ENCODE measurements at places on chromosomes 7 and 10.

DNA sequence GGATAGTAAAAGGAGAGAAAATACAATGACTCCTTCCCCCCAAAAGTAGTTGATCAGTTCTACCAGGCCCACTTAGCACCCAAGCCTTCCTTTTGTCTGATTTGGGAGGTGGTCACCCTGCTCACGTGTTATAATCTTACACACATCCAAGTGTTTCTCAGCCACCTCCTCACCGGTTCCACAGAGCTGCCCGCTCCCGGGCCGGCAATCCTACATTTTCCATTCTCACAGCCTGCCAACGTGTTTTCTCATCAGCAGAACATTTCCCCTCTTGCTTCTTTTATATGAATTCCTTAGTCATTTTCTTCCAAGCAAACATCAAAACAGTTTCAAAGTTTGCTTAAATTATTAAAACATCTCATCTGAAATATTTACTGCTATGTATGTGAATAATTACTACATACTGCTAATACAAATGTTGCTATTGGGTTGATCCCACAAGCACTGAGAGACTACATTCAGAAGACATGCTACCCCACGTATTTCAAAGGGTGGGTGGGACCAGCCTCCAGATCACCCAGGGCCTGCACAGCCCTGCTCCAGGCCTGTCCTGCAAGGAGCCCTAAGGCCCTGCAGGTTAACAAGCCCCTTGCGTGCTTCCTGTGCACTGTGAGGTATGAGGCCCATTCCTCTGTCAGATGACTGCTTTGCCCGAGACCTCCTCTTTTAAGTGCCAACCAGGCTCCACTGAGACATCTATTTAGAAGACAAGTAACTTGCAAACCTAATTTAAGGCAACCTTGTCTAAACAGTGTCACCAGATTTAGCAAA is 75.3 kb downstream of the GRB10 start:
- no peak for DNase-seq

DNA sequence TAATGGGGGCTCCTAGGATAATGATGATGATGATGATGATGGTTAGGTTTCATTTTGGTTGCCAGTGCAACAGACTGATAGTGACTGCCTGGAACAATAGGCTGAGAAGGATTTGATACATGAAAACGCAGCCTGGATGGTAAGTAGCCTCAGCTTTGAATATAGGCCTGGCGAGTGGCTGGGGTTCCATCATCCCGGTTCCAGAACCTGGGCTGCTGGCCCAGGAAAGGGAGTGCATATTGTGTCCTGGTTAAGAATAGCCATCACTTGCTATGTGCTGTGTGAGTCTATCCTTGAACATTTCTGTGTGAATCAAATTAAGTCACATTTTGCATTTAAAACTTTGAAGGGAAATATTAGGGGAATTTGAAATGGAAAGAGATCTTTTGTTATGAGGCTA is 62.7 kb downstream of the SHH start:
- DNase-seq = no peak

- DNase-seq = peak; percentile 63
These were observed 2.9 kb upstream of the HMX3 start for GRCh38 chr10:123132576-123133477.

GRCh38 chr7:7354674-7355073 is 172.3 kb downstream of the C1GALT1 start:
- DNase-seq = no peak

- no peak for DNase-seq
These were observed 16.5 kb downstream of the SGPL1 start for GRCh38 chr10:70832221-70832620.

- DNase-seq = no peak
These were observed 390.3 kb downstream of the KCNMA1 start for GRCh38 chr10:77247031-77247990.

DNA sequence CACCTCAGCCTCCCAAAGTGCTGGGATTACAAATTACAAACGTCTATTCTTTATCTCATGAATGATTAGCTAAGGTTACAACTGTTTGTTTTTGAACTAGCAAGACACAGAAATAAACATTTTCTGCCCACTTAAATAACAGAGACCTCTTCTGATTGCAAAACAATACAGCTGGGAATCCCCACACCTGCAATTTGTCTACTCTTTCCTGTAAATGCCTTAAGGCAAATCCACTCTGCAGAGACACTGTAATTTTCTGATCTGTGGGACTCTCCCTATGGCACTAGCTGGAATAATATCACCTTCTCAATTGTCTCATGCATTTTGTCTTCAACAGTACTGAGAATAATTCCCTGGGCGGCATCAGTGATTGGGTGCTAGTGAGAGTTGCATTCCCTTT is 149.3 kb upstream of the FAM3C start:
- no peak for DNase-seq

GRCh38 chr7:121940918-121941317 is 68.0 kb downstream of the PTPRZ1 start:
- DNase-seq = no peak

DNA sequence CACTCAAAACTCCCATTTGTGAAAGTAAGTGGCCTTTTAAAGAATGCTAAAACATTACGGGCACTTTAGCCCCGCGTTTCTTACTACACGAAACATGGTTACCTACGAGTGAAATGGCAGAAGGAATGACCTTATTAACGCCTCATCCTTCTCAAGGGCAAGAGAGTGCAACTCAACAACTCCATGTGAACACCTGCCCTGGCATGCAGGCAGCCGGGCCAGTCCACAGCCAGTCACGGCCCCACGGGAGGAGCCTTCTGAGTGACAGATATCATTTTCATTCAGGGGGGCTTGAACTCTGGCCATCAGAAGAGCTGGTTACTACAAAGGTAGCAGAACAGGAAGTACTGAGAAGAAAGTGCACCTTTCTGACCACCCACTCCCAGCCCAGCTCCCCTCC is 236.1 kb downstream of the PTPRN2 start:
- no peak for DNase-seq

- DNase-seq = no peak
These were observed 87.1 kb downstream of the HECW1 start for GRCh38 chr7:43199371-43200160.

- no peak for DNase-seq
These were observed 16.4 kb downstream of the TNRC18 start for GRCh38 chr7:5406957-5407945.

- no peak for DNase-seq
These were observed 7.9 kb downstream of the ENTPD7 start for GRCh38 chr10:99667108-99667751.

GRCh38 chr7:118285358-118285757 is 60.9 kb downstream of the ANKRD7 start:
- DNase-seq = no peak

GRCh38 chr10:4174197-4174596 is 389.2 kb upstream of the KLF6 start:
- DNase-seq = no peak

- DNase-seq = no peak
These were observed 10.4 kb upstream of the GPR26 start for GRCh38 chr10:123655751-123656150.

DNA sequence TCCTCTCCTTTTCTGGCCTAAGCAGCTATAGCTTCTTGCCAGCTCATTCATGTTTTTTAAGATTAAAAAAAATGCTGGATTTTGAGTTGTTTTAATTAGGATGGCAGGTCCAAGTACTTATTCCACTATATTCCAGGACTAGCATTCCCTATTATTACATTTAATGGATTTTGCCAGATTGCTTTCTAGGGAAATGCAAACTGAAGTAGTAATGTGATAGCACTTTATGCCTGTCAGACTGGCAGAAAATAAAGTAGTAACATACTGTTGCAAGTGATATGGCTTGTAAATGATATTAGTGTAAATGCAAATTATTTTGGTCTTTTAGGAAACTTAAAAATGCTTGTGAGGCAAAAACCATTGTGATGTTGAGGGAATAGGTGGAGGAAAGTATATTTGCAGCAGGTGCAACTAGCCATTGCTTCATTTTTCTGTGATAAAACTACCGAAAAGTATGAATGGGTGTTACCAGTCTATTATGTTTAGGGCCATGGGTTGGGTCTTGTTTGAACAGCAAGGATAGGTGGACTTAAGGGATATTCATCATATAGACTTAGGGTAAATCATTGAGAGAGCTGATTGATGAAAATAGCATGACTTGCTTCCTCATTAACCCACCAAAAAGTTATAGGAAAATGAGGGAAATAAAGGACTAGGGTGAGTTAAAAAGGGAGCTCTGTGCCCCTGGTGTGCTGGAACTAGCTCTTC is 19.9 kb downstream of the ZNRF2 start:
- DNase-seq = no peak

DNA sequence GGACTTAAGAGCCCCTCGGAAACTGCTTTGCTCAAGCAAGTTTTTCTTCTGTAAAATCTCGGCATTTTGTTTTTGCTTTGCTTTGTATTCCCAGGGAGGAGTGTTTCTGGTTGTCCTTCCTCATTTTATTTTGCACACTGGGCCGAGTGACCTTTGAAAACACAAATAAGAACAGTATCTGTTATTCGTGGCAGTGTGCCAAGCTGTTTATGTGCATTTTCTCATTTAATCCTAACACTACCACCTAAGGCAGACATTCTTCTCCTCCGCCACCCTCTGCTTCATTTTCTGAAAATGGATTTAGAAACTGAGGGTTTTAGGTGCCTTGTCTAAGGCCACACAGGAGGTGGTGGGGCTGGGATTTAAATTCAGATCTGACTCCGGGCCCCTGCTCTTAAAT is 218.5 kb downstream of the TCF7L2 start:
- no peak for DNase-seq

DNA sequence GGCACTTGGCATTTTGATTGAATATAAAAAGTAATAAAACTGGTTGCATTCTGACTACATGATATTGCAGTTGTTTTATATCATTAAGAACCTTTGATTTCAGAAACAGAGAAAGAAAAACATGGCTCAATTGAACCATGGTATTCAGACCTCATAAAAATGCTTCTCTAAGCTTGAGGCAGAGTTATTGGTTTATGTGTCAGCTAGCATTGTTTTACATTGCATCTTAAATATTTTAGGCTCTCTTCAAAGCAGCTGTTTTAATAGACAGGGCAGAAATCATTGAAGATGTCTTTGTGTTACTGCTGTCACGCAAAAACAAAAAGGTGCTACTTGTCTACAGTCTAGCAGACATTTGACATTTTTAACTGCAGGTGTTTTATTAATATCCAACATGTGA is 299.2 kb downstream of the EXOC4 start:
- no peak for DNase-seq

- DNase-seq = no peak
These were observed 787.7 kb downstream of the GRID1 start for GRCh38 chr10:85578860-85579259.

- no peak for DNase-seq
These were observed 2.6 kb downstream of the CRHR2 start for GRCh38 chr7:30679664-30680063.

DNA sequence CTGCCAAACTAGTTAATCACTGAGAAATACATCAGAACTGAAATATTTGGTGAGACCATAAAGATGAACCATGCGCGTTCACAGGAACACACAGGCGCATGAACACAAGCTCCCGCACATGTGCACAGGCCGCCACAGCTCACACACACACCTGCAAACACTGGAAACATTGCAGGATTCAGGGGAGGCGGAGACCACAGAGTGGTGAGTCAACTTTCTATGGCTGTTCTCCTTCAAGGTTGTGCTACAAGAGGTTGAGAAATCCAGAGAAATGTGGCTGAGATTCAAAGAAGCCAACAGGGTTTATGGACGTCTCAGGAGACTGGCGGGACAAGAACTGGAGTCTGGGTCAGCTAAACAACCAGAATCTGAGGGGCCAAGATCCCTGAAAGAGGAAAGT is 17.8 kb downstream of the ESYT2 start:
- no peak for DNase-seq

DNA sequence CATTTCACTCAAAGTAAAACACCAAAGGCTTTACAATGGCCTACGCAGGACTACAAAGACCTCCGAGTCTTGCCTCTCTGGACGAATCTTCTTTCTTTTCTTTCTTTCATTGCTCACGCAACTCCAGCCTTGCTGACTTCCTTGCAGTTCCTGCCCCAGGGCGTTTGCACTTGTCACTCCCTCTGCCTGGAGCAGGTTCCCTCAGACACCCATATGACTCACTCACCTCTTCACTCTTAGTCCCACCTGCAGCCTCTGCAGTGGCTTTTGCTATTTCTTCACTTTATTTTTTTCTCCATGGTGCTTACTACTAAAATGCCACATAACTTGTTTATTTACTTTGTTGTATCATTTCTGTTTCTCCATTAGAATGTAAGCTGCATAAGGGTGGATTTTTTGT is 33.1 kb downstream of the GHRHR start:
- no peak for DNase-seq

GRCh38 chr10:14653271-14654161 is 121.2 kb downstream of the FAM107B start:
- DNase-seq = no peak

GRCh38 chr10:88670497-88670896 is 6.3 kb downstream of the LIPF start:
- DNase-seq = no peak

GRCh38 chr10:49207113-49207512 is 18.9 kb upstream of the TMEM273 start:
- no peak for DNase-seq

DNA sequence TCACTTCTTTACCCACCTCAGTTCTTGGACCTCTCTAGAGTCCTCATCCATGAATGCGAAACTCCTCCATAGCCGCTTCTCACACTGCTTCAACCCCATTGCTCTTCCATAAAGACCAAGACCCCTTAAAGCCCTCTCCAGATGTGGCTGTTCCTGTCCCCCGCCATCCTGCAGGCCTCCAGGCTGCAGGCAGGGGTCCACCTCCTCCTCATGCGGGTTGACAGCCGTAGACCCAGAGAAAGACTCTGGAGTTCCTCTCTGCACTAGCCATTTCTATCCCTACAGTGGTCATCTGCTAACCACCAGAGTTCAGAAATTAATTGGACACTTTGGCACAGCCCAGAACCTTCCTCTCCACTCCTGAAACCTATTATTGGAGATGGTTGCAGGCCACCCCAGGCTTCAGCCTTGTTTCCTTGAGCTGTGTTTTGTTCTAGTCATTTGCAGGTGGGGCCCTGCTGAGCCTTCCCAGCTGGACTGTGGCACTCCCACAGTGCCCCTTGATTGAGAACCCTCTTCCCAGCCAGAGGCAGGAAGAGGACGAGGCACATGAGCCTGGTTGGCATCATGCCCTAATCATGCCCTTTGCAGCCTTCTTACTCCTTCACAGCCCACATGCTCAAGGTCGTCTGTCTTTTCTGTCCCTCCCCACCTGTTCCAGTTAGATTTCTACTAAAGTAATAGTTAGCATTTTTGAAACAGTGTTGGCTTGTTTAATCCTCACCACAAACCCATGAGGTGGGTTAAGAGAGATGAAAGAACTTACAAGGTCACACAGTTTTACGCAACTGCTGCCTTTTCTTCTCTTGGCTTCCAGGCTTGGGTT is 23.9 kb downstream of the CUL1 start:
- peak; percentile 36 for DNase-seq

Data from stimulated activated naive CD4-positive, alpha-beta T cell (primary cell).